ENCODE measurements at places on chromosomes 16 and 17.

- no peak for DNase-seq
Observed at GRCh38 chr17:27340575-27340974, 46.7 kb downstream of the WSB1 start.

DNA sequence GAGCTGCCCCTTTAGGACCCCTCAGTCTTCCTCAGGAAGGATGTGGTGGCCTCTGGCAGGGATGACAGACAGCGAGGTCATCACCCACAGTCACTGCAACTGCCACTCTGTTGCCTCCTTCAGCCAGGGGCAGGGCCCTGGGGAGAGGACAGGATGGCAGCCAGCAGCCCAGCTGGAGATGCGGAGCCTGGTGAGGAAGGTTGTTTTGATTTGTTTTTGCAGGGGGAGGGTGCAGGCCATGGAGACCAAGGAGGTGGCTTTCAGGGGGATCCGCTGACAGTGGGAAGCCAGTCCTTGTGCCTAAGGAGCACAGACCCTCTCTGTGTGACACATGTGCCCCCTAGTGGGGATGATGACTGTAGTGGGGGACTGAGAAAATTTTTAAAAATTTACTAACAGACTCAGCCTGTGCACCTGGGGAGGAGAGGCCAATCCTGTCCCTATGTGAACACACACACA, 7.4 kb downstream of the PRCD start:
- DNase-seq = peak; percentile 8

GRCh38 chr17:4318186-4318585, 48.3 kb downstream of the UBE2G1 start:
- no peak for DNase-seq

DNA sequence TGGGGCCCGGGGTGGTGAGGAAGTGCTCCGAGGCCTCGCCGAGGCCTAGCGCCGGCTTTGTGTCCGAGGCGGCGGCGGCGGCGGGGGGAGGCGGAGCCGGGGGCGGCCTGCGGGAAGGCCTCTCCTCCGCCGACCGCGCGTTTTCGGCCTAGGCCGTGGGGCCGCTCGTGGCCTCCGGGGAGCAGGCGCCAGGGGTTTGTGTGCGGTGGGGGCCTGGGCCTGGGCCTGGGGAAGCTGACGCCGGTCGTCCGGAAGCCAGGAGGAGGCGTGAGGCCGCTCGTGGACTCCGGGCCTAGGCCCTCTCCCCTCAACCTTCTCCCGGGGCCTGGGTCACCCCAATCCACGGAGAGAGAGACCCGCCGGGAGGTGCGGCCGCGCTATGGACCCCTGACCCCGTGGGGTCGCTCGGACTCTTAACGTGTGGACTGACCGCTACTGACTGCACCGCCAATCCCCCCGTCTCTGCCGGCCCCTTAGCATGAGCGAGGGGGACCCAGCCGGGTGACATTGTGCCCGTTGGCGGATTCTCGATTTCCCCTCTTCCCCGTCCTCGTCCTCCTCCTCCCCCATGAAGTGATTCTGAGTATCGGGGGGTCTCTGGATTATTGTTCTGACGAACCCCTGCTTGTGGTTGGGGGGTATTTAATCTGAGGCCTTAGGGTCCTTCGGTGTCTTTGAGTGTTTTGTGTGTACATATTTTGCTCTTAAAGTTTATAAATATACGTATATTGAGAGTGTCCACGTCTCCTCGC, 660 bp downstream of the RBBP6 start:
- no peak for DNase-seq

GRCh38 chr17:35541434-35541833, 4.0 kb upstream of the SLFN12L start:
- DNase-seq = no peak

GRCh38 chr17:38899421-38899820, 26.0 kb upstream of the LASP1NB start:
- DNase-seq = no peak

GRCh38 chr17:39769974-39770587, 32.3 kb downstream of the GRB7 start:
- DNase-seq = peak; percentile 45

DNA sequence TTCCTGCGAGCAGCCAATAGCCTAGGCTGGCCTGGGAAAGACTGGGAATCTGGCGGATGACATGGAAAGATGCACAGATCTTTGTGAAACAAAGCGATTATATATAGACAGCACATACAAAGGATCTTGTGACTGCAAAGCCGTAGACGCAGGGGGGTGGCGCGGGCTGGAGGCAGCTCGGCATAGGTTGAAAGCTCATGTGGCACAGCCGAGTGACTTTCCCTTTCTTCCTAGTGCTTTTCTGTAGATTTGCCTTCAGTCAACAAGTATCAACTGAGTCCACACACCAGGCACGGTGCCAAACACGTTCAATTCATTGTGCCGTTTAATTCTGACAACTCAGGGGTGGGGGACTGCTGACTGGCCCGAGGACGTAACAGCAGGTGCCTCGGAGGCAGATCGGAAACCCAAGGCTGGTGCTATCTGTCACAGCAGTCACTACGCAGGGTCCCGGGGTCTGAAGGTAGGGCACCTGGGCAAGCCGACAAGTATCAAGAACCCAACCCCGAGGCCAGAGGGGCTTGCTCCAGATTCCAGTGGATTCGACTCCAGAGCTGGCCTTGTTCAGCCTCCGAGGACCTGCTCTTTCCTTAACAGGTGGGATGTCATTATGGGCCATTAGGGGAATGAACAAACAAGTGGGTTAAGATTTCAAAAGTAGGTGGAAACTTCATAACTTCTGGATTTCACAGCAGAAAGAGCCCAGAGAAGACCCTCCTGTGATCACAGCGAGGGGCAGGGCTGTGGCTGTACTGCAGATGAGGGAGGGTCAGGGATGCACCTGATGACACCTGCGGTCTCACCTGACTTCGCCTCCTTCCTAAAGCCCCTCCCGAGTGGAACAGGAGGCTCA, 5.9 kb downstream of the PAM16 start:
- DNase-seq = peak; percentile 37

DNA sequence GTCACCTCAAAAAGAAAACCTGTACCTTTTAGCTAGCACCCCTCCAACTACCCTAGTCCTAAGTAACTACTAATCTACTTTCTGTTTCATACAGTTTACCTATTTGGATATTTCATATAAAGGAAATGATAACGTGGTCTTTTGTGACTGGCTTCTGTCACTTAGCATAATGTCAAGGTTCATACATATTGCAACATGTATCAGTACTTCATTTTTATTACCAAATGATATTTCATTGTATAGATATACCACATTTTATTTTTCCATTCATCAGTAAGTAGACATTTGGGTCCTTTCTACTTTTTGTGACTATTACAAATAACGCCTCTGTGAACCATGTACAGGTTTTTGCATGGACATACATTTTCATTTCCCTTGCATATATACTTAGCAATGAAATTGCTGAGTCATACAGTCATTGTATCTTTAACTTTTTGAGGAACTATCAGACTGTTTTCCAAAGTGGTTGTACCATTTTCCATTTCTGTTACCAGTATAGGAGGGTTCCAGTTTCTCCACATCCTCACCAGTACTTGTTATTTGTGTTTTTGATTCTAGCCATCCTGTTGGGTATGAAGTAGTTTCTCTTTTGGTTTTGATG, 23.7 kb downstream of the MOSMO start:
- no peak for DNase-seq

DNA sequence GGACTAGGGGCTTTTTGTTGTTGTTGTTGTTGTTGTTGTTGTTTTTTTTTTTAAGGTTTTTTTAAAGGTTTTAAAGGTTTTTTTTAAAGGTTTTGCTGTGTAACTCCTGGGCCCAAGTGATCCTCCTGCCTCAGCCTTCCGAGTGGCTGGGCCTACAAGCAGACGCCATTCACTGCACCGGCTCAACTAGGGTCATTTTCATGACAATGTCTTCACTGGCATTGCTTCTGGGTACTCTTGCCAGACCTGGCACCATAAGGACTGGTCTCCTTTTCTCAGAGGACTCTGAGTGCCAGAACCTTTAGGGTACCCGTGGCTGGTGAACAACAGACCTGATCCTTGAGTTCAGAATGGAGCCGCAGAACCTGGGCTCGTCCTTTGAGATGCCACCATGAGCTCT, 20.4 kb downstream of the POLR3E start:
- no peak for DNase-seq

DNA sequence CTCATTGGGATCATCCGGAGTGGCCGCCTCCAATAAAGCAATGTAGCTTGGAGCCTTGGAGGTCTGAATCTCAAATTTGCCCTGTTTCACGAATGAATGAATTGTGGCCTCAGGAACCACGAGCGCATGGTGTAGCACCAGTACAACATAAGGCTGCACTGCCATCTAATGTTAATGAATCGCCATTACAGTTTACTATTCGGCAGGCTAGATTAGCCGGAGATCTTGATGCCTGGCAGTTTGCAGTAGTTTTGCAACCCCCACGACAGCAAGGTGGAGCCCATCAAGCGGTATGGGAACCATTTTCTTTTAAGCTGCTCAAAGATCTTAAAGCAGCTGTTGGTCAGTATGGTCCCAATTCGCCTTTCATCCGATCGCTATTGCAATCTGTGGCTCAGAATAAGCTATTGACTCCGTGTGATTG, 18.8 kb downstream of the ALOX15B start:
- DNase-seq = peak; percentile 92

GRCh38 chr17:66689221-66689620, 145.7 kb upstream of the CACNG5 start:
- no peak for DNase-seq

GRCh38 chr16:48053418-48053745, 102.4 kb downstream of the ABCC12 start:
- DNase-seq = no peak

GRCh38 chr17:8806926-8807550, 7.9 kb upstream of the MFSD6L start:
- no peak for DNase-seq

DNA sequence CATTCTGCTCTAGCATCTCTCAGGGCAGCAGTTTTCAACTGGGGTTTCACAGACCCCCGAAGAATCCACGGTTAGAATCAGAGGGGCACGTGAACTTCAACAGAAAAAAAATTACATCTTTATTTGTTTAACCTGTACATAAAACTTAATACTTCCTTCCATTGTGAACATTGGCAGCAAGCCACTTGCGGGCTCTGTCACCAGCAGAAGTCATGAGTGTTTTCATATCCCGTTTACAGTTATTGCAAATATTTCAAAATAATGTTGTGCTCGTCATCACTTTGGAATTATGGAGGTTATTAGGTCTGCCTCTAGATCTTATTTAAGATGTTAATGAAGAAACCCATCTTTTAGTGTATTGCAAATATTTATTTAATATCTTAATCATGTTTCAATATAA, 109.8 kb downstream of the SDR42E1 start:
- DNase-seq = no peak

GRCh38 chr17:1956134-1956533, 69.0 kb downstream of the RTN4RL1 start:
- peak; percentile 10 for DNase-seq

DNA sequence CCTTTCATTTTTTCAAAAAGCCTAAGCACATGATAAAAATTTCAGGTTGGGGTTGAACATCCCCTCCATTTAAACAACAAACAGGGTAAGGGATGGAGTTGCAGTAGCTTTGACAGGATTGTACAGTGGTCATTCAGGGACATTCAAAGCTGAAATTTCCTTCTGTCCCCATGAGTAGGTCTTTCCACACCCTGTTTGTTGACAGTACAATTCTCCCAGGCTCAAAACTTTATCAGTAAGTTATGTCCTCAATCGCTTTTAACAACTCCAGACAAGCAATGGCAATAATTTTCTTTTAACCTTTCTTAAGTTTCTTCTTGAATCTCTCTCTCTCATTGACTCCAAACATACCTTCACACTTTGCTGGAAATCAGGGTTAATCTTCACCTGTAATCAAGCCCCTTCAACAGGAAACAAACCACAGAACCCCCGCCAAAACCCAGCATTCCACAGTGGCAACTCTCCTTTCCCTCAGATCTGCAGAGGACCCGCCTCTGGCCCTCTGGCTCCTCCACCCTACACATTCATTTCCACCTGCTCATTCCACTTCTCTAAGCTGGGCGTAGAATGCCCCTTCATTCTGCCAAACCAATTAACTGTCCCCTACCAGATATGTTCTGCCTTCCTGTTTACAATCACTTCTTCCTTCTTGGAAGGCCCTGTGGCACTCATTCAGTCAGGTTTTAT, 20.7 kb downstream of the TXNDC11 start:
- no peak for DNase-seq

- DNase-seq = no peak
Observed at GRCh38 chr16:12468552-12468951, 335.1 kb downstream of the CPPED1 start.

DNA sequence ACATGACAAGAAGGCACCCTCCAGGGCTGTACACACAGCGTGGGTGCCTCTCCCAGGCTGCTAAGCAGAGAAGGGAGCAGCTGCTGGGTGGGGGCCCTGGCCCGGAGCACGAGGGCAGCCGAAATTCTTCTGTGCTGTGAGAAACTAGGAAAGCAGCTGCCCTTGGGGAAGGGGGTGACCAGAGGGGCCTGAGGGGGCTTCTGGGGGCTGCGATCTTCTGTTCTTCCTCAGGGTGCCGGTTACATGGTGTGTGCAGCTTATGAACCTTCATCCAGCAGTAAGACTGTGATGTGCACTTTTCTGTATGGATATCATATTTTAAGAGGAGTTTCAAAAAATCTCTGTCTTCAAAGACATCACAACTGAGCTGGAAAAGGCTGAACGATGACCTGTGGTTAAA, 43.2 kb upstream of the METRNL start:
- DNase-seq = no peak

All from NCI-H748 treated with DMSO at 0.1 percent for 48 hours (cell line).